ENCODE measurements at places on chromosomes 12 and 14.

DNA sequence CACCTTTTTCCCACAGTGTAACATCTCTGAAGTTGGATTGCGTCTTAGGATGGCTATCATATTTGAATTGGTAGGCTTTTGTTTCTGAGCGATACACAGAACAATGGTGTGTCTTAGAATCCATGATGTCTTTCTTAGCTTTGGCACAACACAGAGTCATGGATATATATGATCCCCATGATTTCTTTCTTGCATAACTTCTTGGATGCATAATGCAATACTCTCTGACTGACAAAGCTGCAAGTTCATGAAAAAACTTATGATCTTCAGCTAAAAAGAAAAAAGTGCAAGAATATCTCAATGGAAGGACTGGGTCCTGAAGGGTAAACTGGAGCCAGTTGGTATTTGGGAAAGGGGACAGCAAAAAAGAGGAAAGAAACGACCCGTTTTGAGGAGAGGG, 48.1 kb downstream of the VWF start:
- DNase-seq, result no peak

DNA sequence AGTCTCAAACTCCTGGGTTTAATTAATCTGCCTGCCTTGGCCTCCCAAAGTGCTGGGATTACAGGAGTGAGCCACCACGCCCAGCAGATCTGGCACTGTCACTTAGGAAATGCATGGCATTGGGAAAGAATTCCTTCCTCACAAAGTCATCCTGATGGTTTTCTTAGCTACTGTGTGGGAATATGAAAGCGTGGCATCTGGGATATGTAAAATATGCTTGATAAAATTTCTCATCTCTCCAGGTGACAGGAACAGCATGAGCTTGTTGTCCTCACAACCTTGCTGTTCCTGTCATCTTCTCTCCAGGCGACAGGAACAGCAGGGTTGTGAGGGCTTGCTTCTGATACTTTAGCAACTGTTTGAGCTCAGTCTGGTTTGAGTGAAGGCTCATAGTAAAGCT, 16.1 kb upstream of the AICDA start:
- no peak for DNase-seq

- no peak for DNase-seq
Observed at GRCh38 chr14:68676511-68676943, 116.3 kb downstream of the ZFP36L1 start.

- no peak for DNase-seq
Observed at GRCh38 chr14:43894534-43894933, 612.5 kb downstream of the FSCB start.

GRCh38 chr14:69543341-69544115, 31.1 kb downstream of the CCDC177 start:
- DNase-seq, result peak; percentile 12

- no peak for DNase-seq
Observed at GRCh38 chr12:98758331-98758730, 113.2 kb downstream of the APAF1 start.

Data from activated T-cell treated with anti-CD3 and anti-CD28 coated beads for 48 hours (primary cell).